Umbilical cord (tissue), 2 donors: ENCODE measurements at places on chromosomes 1 and 21.

GRCh38 chr1:2212274-2212531, 15.9 kb upstream of the SKI start:
- no peak for DNase-seq

DNA sequence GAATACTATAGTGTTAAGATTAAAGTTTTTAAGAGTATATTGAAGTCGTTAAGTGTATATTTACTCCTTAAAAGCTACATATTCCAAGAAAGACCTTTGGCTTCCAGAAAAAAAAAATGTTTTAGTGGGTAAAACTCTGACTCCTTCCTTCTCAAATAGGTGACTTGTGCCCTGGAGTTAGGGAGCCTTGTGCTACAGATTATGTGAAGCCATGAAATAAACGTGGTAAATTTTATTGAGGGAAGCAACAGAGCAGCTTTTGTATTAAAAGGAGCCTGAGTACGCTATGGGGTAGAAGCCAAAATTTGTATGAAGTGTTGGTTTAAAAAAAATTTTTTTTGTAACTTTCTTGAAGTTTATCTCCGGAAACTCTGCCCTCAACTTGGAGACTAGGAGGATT, 994 bp downstream of the RO60 start:
- peak; percentile 17 for DNase-seq

- DNase-seq, result peak; percentile 61
Measured at GRCh38 chr1:30818568-30819243, 61.1 kb upstream of the LAPTM5 start.

DNA sequence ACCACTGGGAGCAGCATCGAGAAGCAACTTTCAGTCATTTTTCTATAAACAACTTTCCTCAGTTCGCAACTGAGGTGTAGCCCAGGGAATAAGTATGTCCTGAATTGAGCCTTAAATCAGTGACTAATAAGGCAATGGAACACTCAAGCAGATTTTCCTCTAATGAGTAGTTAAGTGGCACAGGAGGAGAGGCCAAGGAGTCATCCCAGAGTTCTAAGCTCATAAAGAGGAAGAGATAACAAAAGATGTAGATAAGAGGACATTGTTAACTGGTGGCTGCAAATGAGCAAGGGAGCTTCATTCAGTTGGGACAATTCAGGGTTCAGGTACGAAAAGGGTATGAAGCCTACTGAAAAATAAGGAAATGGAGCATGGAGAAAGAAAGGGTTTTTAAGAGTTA, 64.5 kb downstream of the LRRC40 start:
- no peak for DNase-seq

DNA sequence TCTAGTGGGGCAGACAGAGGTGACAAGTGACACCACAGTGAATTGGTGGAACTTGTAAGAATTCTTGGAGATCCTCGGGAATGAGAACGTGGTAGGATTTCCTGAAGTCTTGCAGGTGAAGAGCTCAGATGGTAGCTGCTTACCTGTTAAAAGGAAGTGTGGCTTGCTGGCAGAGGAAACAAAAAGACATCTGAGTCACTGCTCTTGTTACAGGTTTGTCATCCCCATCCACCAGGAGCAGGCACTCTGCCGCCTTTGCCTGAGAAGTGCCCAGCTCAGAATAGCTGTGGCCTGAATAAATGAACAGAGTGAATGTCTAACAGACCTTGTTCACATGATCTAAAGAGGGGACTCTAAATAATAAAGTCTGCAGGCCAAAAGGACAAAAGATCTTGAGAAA, 12.3 kb upstream of the ZSCAN20 start:
- DNase-seq, result no peak

GRCh38 chr1:191152776-191153175, 675.1 kb upstream of the BRINP3 start:
- DNase-seq, result no peak

DNA sequence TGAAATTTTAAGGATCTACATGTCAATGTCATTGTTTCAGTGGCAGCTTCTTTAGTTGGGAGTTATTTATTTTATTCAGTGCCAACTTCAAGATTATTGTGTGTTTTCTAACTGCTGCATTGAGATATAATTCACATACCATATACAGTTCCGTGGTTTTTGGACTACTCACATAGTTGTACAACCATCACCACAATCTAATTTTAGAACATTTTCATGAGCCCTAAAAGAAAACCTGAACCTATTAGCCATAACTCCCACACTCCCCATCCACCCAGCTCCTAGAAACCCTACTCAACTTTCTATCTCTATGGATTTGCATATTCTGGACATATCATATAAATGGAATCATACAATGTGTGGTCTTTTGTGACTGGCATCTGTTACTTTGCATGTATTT, 220.0 kb downstream of the LRRC40 start:
- no peak for DNase-seq

DNA sequence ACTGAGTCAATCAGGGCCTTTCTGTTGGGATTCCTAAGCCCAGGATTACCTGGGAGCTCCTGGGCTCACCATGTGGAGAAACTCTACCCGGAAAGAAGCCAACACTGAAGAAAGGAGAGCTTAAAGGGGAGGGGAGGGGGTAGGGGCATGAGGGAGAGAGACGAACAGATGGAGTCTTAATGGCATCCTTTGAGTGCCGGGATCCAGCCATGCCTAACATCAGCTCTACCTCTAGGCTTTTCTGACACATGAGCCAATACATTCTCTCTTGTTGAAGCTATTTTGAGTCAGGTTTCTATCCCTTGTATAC, 75.0 kb downstream of the NPHP4 start:
- DNase-seq, result no peak

- no peak for DNase-seq
Measured at GRCh38 chr1:63612971-63613370, 19.8 kb downstream of the PGM1 start.

DNA sequence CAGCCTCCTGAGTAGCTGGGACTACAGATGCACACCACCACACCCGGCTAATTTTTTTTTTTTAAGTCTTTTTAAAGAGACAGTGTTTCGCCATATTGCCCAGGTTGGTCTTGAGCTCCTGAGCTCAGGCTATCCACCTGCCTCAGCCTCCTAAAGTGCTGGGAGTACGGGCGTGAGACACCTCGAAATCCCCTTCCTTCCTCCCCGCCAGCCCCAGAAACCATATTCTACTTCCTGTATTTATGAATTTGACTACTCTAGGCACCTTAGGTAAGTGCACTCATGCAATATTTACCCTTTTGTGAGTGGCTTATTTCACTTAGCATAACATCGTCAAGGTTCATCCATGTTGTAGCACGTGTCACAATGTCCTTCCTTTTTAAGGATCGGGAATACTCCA, 6.9 kb upstream of the LRP8 start:
- DNase-seq, result no peak

DNA sequence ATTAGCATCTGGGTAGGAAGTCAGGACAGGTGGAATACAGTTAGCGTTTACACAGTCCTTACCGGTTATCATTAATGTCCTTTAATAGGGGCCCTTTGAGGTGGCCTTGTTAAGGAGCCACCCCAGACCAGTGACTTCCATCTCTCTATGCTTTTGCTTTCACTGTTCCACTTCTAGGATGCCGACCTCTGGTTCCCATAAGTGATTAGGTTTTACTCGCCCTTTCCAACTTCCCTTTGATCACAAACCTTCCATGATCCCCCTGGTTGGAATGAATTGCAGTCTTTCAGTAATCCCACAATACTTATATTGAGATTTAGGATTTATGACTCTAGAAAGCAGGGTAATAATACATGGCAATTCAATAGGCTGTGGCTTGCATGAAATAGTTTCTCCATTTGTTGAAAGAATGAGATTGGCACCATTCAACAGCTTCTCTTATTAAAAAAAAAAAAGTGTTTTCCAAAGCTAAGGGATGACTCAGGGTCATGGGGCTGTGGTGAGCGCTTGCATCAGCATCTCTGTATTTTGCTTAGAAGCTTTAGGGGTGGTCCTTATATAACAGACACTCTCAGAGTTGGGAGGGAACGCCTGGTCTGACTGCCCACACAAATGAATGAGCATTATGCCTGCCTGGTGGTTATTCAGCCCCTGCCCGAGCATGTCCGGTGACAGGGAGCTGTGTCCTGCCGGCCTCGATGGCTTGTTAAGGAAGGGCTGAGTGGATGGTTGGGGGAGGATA, 110.5 kb downstream of the CNIH3 start:
- peak; percentile 71 for DNase-seq

DNA sequence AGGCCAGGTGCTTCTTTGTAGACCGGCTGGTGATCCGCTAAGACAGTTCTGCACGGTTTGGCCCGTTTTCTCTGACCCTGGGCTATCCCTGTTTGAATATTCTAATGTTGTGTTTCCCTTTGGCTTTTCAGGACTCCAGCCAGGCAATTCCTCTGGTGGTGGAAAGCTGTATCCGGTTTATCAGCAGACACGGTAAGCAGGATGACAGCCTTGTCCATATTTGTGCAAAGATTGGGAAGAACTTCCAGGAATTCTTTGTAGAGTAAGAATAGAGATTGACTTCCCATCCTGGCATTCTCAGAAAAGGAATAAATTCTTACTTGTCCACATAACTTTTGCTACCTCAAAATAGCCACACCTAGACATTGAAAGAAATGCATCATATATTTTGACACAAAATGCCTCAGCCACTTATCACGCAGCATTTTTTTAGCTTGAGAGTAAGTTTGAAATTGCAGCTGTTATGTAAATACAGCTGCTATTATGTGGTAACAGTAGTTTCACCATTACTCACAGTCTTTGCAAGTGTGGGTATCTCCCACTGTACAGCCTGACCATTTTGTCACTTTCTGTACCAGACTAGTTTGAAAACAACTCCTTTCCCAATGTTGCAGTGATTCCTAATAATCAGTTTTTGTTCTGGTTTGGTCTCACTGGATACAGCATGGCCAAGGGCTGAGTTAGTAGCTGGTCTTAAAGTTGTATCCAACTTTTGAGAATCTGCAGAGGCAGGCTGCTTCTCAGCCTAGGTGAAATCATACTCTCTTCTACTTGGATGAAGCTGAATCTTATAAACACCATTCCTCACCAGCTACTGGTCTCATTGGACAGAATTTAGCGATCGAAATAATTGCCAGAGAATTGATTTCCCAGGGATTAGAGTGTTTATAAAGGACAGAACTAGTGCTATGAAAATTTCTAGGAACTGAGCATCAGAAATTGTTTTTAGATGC, 40.0 kb upstream of the IKBKE start:
- peak; percentile 42 for DNase-seq

DNA sequence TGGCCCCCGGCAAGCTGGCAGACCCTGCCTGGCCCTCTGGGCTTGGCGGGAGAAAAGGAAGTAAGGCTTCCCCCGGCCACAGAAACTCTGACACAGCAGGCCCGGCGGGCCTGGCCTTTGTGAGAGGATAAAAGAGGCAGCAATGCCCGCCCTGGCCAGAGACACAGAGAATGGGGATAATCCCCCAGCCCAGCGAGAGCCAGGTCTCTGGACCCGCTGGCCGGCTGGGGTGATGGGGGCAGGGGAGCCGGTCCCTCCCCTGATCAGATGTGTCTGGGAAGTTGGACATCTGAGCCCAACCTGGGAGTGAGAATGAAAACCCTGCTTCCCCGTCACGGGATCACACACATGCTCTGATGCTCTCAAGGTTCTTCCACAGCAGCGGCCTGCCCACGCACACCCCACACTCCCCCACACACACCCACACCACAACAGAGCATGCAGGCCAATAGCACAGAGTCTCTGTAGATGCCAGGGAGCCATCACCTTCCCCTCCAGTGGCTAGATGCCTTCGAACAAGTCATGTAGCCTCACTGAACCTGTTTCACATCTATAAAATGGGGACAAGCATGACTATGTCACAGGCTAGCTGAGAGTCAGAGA, 4.2 kb downstream of the RSPO1 start:
- DNase-seq, result no peak

DNA sequence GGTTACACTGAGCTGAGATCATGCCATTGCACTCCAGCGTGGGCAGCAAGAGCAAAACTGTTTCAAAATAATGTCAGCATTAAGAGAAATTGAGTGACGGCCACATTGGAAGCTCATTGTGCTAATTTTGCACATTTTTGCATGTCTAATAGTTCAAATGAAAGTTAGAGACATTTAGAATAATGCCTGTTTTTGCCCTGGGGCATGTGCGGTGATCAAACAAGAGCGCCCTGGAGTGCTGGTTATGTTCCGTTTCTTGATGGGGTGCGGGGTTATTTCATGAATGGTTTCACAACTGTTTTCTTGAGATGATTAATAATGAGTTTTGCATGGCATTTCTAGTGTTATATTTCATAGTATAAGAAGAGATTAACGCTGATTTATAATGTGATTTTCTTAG, 13.1 kb downstream of the OR2T11 start:
- DNase-seq, result no peak

GRCh38 chr1:26047278-26047874, 1.5 kb upstream of the SLC30A2 start:
- DNase-seq, result no peak

- no peak for DNase-seq
Measured at GRCh38 chr1:31618916-31619846, 1.7 kb downstream of the HCRTR1 start.

DNA sequence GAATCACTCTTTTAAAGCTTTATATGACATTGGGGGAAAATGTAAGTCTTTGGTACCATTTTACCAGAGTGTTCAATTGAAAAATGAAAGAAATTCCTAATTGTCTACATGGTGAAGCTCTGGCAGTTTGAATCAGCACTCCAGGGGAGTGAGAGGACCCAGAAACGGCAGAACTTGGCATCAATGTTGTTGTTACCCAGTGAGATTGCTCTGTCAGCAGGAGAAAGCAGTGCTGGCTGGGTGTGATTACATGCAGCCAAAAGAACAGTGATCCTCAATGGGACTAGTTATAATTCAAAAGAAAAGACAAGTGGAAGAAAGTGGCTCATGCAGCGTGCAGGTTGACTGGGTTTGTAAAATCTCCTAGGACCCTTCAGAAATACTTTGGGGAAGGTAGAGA, 206.4 kb downstream of the PTPRC start:
- no peak for DNase-seq

DNA sequence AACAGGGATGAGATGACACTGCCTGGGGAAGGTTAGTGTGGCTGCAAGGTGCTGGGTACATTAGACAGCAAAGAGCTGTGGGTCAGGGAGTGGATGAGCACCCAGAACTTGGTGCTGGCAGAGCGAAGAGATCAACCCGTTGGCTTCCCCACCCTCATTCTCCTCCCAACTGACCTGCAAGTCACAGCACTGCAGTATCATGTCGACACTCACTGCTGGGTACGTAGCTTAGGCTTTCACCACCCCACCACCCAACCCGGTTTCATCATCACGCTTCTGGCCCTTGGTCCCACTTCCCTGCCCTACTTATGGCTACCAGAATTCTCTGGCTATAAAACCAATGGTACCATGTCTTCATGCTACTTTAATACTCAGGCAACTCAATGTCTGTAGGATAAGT, 73.6 kb upstream of the LYST start:
- DNase-seq, result no peak
